ENCODE measurements at places on chromosomes 7 and 10.
A peak's percentile ranks its signal among the peaks of the same experiment; 100 is the strongest.

- no peak for DNase-seq
These were observed 57.4 kb upstream of the BAIAP2L1 start for GRCh38 chr7:98458090-98458875.

- no peak for DNase-seq
These were observed 201.4 kb downstream of the PCLO start for GRCh38 chr7:82961240-82961639.

GRCh38 chr7:26467104-26467503 lies 175.4 kb downstream of the SNX10 start:
- no peak for DNase-seq

DNA sequence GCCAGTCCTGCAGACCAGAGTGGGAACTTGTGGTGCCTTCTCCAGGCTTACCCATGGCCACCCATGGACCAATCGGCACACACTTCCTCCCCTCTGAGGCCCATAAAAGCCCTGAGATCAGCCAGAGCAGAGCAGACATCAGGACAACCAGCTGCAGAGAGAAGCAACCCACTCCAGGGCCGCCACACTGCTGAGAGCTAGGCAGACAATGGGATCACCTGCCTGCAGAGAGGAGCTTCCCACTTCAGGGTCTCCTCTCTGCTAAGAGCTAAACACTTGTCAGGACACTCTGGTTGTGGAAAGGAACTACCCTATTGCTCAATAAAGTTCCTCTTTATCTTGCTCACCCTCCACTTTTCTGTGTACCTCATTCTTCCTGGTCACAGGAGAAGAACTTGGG lies 34.0 kb downstream of the C7orf25 start:
- peak; percentile 54 for DNase-seq

- peak; percentile 87 for DNase-seq
These were observed 86.9 kb downstream of the JAZF1 start for GRCh38 chr7:28093623-28094232.

DNA sequence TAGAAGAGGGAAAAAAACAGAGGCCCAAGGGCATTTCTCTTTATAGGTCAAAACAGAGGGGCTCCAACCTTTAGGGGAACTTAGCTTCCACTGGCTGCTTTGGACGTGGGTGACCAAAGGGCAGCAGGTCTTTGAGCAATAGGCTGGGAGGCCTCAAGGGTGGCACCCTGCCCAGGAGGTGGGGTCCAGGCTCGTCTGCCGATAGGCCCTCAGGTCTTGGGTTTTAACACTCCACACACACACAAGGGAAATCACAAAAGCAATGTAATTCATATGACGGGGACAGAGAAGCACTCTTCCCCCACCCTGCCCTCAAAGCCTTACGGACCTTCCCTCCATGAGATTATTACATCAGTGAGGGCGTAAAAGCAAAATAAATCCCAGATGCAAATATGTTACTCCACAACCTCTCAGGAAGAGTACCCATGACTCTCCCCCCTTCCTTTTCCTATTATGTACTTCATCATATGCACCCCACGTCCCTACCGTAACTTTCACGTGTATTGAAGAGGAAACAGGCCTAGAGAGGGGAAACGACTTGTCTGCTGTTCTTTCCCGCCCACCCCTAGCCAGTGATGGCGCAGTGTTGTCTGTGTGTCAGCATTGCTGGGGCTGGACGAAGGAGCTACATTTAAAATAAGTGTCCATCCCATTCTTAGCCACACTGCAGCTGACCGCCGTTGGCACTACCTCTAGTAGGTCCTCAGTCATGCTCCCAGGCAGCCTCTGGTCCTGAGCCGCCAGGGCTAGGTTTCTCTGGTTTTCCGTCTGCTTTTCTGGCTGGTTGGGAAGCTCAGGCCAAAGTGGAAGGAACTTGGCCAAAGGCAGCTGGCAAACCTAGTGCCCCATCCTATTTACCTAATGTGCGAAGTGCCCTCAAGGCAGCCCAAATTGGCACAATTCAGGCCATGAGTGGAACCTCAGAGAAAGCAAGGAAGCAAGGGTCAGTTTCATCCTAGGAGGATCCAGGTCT lies 2.1 kb downstream of the PCBD1 start:
- peak; percentile 78 for DNase-seq
